Psoas muscle (tissue), 8 donors: ENCODE measurements at places on chromosomes 4 and X.

- DNase-seq = no peak
Measured at GRCh38 chrX:119516157-119516702, 48.0 kb downstream of the SLC25A5 start.

- DNase-seq = no peak
Measured at GRCh38 chr4:94571298-94571697, 119.6 kb downstream of the PDLIM5 start.

GRCh38 chr4:4568806-4569427 lies 27.1 kb upstream of the STX18 start:
- no peak for DNase-seq

DNA sequence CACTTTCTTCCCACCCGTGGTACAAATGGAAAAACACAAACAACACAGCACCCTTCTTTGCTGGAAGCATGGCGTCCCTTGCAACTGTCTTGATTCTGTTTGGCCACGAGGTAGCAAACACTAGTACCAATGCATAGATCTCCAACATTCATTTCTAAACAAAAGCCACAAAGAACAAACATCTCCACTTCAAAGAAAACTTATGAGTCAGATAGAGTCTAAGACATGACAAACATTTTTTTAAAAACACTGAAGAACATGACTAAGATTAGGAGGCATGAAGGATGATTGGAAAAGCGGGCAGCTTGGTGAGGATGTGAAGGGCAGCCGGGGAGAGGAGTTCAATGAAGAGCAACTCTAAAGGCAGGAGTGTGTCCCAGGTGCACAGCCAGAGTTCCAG lies 197.6 kb upstream of the FAM9B start:
- DNase-seq = no peak

GRCh38 chr4:108954880-108955279 lies 192.0 kb upstream of the ETNPPL start:
- no peak for DNase-seq

DNA sequence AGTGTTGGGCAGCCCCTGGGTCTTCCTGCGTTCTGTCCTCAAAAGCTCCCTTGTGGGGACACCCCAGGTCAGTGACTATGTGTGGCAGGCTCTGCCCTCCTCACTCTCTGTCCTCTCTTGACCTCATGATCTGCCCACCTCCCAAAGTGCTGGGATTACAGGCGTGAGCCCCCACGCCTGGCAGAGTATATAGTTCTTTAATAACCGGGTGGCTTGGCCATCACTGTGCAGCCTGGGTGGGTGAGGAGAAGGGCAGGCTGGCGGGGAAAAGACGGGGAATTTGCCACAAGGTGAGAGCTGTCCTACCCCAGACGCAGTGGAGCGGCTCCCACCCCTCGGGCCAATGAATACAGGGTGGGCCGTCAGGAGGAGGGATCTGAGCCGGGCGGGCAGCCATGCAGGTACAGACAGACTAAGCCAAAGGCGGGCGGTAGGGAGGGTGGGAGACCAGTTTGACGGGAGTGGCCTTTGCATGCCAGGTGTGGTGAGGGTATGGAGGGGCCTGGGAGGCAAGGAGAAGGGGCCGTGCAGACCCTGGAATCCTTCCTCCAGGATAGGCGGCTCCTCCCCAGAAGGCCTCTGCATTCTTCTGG lies 2.5 kb downstream of the SH3BP2 start:
- peak; percentile 51 for DNase-seq

- DNase-seq = no peak
Measured at GRCh38 chr4:103032574-103032973, 13.1 kb upstream of the SLC9B1 start.

DNA sequence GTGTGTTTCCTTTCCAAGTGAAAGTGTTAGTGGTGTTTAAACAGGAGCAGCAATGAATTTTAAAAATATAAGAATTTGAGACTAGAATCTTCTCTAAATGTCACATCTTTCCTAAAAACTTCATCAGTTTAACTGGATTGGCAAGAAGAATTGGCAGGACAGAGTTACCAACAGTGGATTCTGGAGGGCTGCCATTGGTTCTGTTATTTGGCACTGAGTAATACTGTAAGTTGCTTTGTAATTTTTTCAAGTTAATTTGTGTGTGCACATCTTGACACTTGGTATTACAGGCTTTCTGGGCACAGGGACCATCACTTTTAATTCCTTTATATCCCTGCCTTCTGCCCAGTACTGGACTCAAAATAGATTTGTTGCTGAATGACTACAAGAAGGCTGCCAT lies 4.5 kb upstream of the GPRIN3 start:
- no peak for DNase-seq

DNA sequence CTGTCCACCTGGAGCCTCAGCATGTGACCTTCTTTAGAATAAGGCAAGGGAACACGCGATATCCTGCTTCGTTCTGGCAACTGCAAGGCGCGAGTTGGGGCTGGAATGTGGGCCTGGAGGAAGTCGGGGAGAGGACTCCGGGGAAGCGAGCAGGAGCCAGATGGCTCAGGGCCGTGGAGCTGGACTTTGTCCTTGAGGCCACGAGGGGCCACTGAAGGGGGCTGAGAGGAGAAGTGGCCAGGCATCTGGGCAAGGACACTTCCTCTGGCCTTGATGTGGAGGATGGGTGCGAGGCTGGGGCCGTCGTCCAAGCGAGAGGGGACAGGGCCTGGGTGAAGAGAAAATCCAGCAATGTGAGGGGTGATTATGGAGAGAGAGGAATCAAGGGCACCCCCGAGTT lies 12.2 kb upstream of the DUSP9 start:
- peak; percentile 53 for DNase-seq

- DNase-seq = no peak
Measured at GRCh38 chr4:124594945-124595344, 117.6 kb downstream of the ANKRD50 start.

- DNase-seq = no peak
Measured at GRCh38 chr4:101018836-101019235, 328.5 kb downstream of the PPP3CA start.

GRCh38 chrX:20968996-20969395 lies 405.2 kb upstream of the CNKSR2 start:
- no peak for DNase-seq

DNA sequence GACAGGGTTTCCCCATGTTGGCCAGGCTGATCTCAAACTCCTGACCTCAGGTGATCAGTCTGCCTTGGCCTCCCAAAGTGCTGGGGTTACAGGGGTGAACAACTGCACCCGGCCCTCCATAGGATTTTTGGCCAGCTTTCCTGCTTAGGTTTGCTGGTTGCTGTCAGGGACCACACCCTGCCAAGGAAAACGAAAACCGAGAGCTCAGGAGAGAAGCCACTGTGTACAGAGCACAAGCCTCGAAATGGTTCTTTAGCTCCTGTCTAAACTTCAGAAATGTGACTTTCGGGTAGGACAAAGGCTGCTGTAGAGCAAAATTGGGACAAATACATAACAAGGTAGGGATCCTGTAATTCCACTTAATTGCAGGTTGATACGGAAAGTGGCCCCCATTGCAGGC lies 146.3 kb upstream of the ATP6AP2 start:
- no peak for DNase-seq

- no peak for DNase-seq
Measured at GRCh38 chr4:8427761-8428287, 12.7 kb downstream of the ACOX3 start.

- no peak for DNase-seq
Measured at GRCh38 chr4:126396703-126397102, 1081.9 kb downstream of the FAT4 start.

DNA sequence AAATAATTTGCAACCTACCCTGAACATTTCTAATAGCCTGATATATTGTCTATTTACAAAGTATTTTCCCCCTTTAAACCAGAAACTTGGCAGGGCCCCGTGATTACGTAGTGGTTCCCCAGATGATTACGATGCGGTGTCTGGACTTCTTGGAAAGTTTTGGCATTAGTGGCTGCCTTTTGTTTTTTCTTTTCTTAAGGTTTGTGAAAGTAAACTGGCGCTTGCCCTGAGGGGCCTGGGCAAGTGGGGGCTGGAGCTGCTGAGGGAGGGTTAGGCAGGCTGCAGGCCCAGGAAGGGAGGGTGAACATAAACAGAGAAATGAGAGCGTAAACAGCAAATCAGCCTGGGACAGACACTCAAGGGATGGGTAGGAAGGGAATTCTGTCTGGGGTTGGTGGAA lies 123.6 kb upstream of the MSX1 start:
- DNase-seq = no peak

GRCh38 chrX:80808881-80809411 lies 731 bp downstream of the BRWD3 start:
- no peak for DNase-seq

DNA sequence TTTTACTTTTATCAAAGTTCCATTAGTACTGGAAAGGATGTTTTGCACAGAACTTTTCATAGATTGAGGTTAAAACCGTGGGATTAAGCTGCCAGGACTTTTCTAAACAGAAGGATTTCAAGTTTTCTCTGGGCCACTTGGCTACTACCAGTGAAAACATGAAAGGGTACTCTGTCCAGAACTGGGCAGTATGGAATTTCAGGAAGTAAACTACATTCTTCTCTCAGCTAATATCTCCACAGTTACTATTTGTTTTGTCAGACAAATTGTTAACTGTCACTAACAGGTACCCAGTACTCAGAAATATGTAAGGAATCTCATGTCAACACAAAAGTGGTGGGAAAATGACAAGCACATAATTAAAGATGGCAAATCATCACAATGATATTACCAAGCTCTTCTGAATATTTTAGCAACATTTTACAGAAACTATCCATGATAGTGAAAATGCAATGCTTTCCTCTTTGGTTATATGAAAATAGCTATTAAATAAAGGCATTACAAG lies 454.4 kb downstream of the C4orf33 start:
- DNase-seq = no peak

DNA sequence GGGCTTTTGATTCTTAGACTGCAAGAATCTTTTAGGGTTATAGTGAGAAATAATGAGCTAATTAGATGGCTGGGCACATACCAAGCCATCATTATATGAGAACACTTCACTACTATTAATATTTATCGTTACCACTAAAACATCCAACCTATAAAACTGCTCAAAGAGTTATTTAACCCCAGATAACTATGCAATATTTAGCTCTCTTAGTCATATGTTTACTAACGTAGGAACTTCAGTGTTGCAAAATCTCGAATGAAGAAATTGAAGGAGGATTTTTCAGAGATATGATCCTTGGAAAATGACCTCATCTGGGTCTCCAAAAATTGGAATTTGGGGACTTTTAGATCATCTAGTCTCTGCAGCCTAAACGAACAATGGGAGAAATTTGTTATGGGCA lies 265.0 kb upstream of the RPS6KA3 start:
- DNase-seq = no peak

GRCh38 chr4:147589586-147589985 lies 27.6 kb upstream of the TMEM184C start:
- DNase-seq = no peak

- no peak for DNase-seq
Measured at GRCh38 chr4:186201535-186202230, 10.3 kb downstream of the CYP4V2 start.

GRCh38 chrX:102606115-102606514 lies 6.8 kb downstream of the ARMCX5 start:
- no peak for DNase-seq

- no peak for DNase-seq
Measured at GRCh38 chr4:54063229-54063628, 1.2 kb downstream of the CHIC2 start.

DNA sequence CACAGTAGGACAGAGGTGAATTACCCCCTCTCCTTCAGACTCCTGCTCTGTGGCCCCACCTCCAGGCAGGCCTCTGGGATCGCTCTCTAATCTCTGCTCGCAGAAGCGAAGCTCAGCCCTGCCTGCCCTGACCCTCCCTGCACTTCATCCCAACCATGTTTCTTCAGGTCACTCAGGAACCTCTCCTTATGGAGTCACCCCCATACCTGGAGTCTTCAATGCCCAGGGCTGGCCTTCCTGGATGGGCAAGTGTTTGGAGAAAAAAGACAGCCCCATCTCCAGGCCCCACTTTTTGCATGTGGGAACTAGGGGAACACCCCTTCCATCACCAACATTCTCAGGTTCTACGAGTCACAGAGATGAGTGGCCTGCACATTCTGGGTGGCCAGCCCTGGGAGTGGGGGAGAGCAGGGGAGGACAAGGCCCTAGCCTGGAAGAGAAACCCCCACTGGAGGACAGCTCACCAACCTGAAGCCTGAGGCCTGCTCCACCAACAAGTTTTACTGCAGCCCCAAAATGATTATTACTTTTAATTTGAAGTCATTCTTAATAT lies 90.8 kb downstream of the PPP2R2C start:
- DNase-seq = no peak

- DNase-seq = no peak
Measured at GRCh38 chrX:100274916-100275315, 135.2 kb downstream of the PCDH19 start.

GRCh38 chrX:9166584-9166944 lies 132.6 kb upstream of the FAM9B start:
- DNase-seq = no peak

DNA sequence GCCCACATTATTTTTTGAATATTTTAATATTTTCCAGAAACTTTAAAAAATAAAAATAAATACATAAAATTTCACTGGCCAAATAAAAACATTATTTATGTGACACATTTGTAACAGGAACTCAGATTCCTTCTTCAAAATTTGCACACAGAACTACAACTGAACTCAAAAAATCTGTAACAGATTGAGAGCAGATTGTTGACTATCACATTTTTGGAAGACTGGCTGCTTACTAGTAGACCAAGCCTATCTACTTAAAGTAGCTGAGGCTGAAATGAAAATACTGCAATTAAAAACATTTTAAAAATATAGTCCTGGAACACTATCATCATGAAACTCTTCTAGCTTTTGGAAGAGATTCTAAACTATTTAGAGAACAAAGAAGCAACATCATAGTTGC lies 203.9 kb downstream of the SH3BGRL start:
- DNase-seq = no peak

DNA sequence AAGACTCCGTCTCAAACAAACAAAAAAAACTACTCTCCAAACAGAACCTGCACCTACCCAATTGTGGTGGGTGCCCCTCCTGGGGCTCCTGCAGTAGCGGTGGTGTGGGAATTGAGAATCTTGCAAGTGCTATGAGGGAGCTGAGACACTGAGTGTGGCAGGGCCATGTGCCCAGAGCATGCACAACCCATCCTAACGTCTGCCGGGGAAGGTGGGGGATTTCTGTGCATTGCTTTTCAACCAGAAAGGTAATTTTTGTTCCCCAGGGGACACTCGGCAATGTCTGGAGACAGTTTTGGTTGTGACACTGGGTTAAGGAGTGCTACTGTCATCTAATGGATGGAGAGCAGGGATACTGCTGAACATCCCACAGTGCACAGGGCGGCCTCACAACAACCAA lies 35.7 kb downstream of the TBL1X start:
- DNase-seq = no peak

DNA sequence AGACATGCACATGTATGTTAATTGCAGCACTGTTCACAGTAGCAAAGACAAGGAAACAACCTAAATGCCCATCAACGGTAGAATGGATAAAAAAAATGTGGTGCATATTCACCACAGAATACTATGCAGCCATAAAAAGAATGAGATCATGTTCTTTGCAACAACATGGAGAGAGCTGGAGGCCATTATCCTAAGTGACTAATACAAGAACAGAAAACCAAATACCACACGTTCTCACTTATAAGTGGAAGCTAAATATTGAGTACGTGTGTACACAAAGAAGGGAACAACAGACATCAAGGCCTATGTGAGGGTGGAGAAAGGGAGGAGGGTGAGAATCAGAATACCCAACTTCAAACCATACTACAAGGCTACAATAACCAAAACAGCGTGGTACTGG lies 17.4 kb upstream of the LNX1 start:
- no peak for DNase-seq
